ENCODE measurements at places on chromosomes 12 and 14. TPM values are rescaled to one million over a fixed set of nuclear protein-coding genes. Genes with fewer than 3 reads are reported as not detected.
A peak's percentile ranks its signal among the peaks of the same experiment; 100 is the strongest.

GRCh38 chr14:54794796-54795195 is 107.8 kb downstream of the GCH1 start:
- H3K27ac ChIP-seq: no peak overlapping the region
- no peak for DNase-seq
- H3K36me3 ChIP-seq: no peaks in the 10 kb centered on the region

- no peak for DNase-seq
- no peaks in the 10 kb centered on the region for H3K4me1 ChIP-seq
- H3K27ac ChIP-seq: no peak overlapping the region
- no peak overlapping the region for H3K4me3 ChIP-seq
- no peaks in the 10 kb centered on the region for H3K27me3 ChIP-seq
Measured at GRCh38 chr12:119781804-119782203, 95.3 kb downstream of the CIT start.

DNA sequence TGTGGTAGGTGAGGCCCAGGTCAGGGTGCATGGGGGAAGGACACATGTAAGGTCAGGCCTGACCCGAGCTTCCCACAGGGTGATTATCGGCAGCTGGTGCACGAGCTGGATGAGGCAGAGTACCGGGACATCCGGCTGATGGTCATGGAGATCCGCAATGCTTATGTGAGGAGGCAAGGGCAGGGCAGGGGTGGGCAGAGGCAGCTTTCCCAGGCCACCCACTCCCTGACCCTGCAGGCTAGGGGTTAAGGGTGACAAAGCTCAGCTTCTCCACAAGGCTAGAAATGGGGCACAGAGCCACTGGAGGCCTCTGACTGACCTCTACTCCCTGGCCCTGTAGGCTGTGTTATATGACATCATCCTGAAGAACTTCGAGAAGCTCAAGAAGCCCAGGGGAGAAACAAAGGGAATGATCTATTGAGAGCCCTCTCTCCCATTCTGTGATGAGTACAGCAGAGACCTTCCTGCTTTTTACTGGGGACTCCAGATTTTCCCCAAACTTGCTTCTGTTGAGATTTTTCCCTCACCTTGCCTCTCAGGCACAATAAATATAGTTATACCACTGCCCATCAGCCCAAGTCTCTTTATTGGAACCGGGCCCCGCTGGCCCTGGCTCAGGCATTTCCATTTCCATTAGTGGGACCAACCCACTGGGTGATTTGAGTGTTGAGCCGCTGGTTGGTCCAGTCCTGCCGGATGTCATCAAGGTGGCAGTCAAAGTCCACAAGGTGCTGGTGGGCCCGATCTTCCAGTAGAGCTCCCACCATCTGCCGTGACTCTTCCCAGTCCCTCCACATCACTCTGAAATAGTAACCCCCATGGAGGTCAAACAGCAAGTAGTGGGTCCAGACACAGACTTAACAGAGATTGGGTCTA is 2.6 kb downstream of the PSME1 start:
- H3K36me3 ChIP-seq: no peaks in the 10 kb centered on the region
- H3K27ac ChIP-seq: no peak overlapping the region
- DNase-seq: peak; percentile 59
- no peaks in the 10 kb centered on the region for H3K4me1 ChIP-seq

DNA sequence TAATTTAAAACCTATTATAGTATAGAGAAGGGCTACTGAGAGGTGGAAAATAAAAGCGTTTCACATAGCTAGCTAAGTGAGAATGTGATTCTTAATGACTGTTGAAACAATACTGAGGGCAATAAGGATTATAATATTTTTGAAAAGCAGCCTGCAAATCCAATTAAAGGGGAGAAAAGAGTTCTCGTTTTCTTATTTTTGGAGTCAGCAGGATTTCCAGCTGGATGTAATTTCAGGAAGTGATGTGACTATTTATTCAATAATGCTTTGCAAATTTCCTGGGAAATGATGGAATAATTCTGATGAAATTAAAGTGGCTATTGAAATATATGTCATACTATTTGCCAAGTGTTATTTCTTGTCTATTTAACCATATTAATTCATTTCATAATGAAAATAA is 279.1 kb downstream of the AEBP2 start:
- no peaks in the 10 kb centered on the region for H3K27me3 ChIP-seq
- H3K27ac ChIP-seq: no peak overlapping the region
- H3K36me3 ChIP-seq: no peaks in the 10 kb centered on the region
- H3K4me3 ChIP-seq: no peak overlapping the region

DNA sequence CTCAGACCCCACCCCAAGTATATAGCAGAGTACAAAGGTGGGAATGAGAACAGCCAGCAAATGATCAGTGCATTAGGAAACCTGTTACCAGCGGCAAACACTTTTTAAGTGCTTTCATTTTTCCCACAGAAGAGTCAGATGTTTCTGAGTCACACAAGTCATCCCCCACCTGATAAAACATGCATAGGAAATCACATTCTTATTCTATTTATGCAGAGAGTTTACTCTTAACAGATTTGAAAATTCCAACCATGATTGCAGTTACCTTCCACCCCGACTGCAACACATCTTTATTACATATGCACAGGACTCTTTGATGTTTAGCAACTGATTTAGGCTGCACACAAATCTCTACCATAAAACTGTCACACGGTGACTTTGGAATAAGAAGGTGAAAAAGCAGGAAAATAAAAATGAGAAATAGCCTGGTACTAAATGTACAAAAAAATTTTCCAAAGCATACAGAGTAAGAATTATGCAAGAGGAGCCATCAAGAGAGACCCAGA is 236.4 kb downstream of the PAWR start:
- no peaks in the 10 kb centered on the region for H3K27me3 ChIP-seq
- peaks cover 3% of the 10 kb centered on the region for H3K4me1 ChIP-seq
- no peaks in the 10 kb centered on the region for H3K36me3 ChIP-seq
- no peak overlapping the region for H3K4me3 ChIP-seq
- no peak for DNase-seq

Gene CNOT2
- 76.6 TPM for total RNA-seq

Gene NKX2-1
- total RNA-seq: not detected

Gene IQSEC3
- 6.4 TPM for total RNA-seq

Gene FAM181A
- total RNA-seq: not detected

Gene ASB2
- total RNA-seq: 53.3 TPM
